EH (cell line): ENCODE measurements at places on chromosomes 1 and 21.
A peak's percentile ranks its signal among the peaks of the same experiment; 100 is the strongest.

GRCh38 chr1:223339861-223340260 lies 24.1 kb downstream of the SUSD4 start:
- DNase-seq: no peak

- DNase-seq: no peak
These were observed 1.8 kb downstream of the PIK3R3 start for GRCh38 chr1:46130606-46131005.

DNA sequence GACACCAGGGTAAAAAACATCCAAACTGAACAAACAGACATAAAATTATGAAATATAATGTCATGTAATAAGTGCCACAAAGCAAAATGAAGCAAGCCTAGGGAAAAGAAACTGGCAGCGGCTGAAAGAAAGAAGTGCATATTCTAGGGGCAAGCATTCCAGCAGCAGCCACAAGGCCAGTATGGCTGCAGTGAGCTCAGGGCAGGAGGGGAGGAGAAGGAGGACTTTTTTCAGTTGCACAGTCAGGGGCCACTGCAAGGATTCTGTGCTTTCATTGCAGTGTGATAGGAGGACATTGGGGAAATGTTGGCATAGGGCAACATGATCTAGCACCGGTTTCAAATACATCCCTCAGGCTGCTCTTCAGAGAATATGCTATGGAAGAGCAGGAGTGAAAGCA lies 263.8 kb downstream of the NEGR1 start:
- DNase-seq: no peak

GRCh38 chr21:45979651-45980050 lies 1.9 kb upstream of the COL6A1 start:
- no peak for DNase-seq

DNA sequence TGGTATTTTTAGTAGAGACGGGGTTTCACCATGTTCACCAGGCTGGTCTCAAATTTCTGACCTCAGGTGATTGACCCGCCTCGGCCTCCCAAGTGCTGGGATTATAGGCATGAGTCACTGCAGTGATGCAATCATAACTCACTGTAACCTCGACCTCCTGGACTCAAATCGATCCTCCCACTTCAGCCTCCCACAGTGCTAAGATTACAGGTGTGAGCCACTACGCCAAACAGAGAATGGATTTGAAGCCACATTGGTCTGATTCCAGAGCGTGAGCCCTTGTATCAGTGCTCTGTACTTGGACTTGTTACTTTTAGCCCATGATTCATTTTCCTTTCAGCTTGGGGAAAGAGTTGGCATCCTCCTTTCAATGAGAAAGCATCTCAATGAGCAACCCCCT lies 14.9 kb upstream of the ZNF683 start:
- DNase-seq: peak; percentile 48

- peak; percentile 10 for DNase-seq
These were observed 9.6 kb downstream of the CLDN14 start for GRCh38 chr21:36470294-36470693.

DNA sequence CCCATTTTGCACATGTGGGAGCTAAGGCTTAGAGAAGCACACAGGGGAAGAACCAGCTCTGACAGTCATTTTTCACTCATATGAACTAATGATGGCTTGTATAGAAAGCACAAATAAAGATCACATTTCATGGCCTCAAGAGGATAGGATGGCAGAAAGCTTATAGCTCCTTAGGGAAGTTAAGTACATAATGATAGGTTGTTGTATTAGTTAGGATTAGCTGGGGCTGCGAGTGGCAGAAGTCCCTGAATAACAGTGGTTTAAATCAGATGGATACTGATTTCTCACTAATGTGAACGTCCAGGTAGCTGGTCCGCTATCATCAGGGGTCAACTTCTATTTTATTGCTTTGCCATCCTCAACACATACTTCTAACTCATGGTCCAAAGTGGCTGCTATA lies 284.0 kb downstream of the RPS6KC1 start:
- DNase-seq: no peak

GRCh38 chr1:116513956-116514355 lies 56.9 kb downstream of the CD58 start:
- no peak for DNase-seq

- DNase-seq: no peak
These were observed 69.9 kb upstream of the SLC35F3 start for GRCh38 chr1:233834609-233835008.

DNA sequence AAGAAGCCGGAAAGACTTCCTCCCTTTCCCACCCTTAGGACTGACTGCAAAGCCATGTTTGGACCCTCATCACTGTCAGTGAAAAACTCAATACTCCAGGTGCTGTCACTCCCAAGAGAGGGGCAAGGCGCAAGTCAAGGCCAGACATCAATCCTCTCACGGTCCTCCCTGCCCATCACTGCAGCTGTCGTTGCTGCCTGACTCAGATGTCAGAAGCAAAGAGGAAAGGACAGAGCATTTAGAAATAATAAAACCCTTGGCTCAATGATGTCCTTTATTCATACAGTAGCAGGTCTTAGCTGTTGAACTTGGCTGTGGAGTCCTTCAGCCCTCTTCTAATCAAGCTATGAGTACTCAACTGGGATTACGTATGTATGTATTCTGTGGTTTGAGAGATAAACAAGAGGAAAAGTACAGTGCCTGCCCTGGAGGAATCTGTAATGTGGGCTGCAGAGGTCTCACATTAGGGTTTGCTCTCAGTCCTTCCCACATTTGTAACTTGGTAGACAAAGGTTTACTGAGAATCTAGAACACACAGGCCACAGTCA lies 13.5 kb downstream of the SUSD4 start:
- DNase-seq: no peak

DNA sequence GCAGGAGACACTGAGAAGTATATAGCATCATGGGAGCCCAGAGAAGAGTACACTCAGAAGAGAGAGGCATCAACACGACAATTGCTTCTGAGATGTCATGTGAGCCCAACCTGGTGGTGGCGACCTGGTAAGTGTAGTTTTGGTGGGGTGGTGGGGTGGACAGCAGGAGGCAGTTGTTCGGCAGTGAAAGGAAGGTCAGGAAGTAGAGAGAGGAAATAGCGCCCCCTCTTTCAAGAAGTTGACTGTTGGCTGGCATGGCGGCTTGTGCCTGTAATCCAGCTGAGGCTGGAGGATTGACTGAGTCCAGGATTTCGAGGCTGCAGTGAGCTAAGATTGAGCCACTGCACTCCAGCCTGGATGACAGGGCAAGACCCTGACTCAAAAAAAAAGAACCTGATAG lies 12.6 kb downstream of the RSPO1 start:
- DNase-seq: no peak

- DNase-seq: peak; percentile 50
These were observed 719 bp downstream of the MFAP2 start for GRCh38 chr1:16979475-16980327.

- no peak for DNase-seq
These were observed 846.9 kb upstream of the ADAMTS5 start for GRCh38 chr21:27813750-27814149.

DNA sequence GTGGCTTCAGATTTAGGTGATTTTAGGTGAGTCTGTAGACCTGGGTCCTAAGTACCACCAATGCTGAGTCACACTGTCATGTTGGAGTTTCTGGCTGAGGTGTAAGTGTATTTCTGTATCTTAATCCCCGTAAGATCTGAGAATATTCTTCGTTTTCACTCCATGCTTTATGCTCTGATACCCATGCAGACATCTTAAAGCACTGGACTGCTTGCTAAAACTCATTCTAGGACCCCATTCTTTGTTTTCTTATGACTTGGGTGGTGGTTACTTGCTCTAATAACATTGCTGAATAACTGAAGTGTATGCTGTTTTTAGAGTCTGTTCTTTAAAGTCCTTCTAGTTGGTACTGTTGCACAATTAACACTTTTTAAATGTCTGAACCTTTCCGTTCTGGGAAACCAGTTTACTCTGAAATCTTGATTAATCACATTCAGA lies 36.6 kb downstream of the CDC42 start:
- DNase-seq: no peak

DNA sequence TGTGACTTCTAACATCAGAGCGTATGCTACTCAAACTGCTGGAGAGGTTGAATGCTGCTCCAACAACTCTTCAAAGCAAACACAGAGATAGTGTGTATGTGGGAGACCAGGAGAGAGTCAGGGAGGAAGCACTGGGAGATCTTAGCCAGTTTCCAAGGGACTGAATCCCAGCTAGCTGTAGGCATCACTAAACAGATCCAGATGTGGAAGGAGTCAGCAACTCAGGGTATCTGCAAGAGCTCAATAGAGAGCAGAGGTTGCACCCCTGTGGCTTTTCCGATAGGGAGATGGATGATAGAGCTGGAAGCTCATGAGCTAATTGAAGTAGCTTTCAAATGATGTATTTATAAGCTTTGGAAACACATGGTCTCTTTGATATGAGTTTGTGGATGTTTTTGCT lies 168.9 kb upstream of the HOOK1 start:
- DNase-seq: peak; percentile 72

GRCh38 chr1:71949681-71950080 lies 332.7 kb downstream of the NEGR1 start:
- DNase-seq: no peak

DNA sequence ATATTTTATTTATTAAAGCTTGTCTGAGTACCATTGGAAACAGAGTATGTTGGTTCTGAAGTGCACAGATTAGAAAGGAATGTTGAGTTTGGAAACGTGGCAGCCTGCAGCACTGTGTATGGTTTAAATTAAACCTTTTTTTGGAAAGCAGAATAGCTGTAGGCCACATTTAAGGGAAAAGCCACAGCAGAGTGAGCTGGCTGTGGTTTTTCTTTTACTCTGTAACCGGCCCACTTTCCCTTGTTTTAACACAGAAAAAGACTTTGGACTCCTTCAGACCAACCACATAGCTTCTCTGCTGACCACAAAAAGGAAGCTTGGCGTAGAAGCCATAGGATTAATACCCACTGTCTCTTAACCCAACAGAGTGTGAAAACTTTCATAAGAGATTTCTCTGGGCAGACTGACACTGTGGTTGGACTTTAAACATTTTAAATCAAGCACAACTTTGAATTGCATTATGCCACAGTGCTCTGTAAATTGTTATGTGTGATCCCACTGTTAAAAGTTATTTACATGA lies 75.2 kb downstream of the NFIA start:
- DNase-seq: peak; percentile 86

GRCh38 chr1:39081271-39082009 lies 55.3 kb downstream of the NDUFS5 start:
- peak; percentile 34 for DNase-seq

DNA sequence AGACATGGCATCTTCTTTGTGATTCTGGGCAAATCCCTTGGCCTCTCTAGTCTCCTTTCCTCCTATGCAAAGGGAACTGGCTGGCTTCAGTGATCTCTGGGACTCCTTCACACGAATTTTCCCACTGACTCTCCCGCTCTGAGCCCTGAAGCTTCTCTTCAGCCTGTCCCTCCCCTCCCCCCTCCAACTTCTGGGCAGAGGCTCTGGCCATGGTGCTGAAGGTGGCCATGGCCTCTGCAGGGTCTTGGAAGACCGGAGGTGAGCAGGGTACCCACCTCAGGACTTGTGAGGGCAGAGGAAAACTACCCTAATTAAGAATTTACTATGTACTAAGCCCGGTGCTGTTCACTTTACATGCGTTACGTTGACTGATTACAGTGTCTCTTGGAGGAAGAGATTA lies 29.4 kb upstream of the POU3F1 start:
- DNase-seq: peak; percentile 48

DNA sequence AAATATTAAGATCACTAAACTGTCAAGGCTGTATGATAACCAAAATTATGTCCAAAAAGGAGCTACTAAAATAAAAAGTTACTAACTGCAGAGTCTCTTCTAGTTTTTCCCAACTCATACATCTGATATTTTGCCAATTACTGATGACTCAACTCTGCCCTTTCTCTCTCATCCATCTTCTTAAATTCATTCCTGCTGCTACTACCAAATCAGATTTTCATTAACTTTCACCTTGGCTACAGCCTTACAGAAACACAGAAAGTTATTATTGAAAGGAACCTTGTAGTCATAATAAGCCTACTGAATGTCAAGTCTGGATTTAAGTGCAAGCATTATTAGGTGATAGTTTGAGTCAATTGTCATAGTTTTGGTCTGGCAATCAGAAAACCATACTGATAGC lies 273.1 kb downstream of the DPYD start:
- peak; percentile 77 for DNase-seq

GRCh38 chr1:225770561-225771248 lies 6.9 kb upstream of the SRP9 start:
- no peak for DNase-seq

DNA sequence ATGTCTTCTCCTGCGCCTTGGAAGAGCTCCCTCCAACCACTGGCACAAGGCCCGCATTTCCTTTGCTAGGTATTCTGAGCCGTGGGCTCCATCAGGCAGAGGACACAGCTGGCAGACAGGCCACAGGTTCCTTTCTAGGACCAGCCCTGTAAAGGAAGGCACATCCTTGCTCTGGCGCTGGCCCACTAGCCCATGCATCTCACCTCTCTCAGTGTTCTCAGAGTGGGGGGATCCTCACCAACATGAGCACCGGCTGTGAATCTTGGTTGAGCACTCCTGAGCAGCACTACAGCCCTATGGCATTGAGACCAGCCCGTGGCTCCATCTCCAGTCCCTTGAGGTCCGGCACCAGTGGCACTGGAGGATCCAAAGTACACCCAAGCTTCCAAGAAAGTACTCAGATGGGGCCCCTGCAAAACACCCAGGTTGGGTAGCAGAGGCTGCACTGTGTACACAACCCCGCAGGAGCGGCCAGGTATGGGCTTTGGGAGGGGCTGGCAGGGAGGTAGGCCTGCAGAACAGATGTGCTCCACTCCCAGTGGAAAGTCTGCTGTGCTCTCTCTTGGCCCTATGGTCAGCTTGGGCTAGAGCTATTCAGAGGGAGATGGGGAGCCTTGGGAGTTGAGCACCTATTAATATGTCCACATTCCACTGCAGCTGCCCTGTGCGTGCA lies 47.1 kb upstream of the PLPPR5 start:
- no peak for DNase-seq
